ENCODE measurements at places on chromosomes 12 and 14. TPM values are rescaled to one million over a fixed set of nuclear protein-coding genes. Genes with fewer than 3 reads are reported as not detected.

DNA sequence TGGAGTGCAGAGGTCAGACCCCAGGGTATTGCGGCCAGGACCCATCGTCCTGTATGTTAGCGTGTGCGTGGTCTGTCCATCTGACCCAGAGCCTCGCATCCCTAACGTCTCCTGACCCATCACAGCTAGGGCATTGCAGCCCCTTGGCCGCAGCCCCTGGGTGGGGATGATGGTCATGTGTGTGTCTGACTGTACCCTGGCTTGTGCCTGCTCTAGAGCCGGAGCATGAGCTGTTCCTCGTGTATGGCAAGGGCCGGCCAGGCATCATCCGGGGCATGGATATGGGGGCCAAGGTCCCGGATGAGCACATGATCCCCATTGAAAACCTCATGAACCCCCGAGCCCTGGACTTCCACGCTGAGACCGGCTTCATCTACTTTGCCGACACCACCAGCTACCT is 10.8 kb upstream of the LRP1-AS start:
- DNase-seq: no peak

The AQP5 gene
- 0.42 TPM for total RNA-seq

- DNase-seq: no peak
Observed at GRCh38 chr14:27660683-27661082, 1062.8 kb upstream of the NOVA1 start.

DNA sequence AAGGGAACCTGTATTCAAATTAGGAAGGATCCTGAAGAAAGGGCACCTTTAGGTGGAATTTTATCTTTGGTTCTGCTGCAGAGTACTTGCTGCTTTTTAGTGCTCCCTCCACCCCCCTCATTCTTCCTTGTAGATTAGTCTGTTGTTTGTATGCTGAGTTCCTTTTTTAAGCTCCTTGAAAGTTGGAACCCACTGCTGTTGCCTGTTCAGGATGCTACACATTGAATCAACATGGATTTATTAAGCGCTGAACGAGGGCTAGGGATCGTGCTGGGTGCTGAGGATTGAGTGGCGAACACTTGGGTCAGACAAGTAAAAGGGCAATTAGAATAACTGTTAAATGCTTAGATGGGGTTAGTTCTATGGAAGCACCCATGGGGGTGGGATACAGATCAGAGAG is 884 bp upstream of the AMN1 start:
- no peak for DNase-seq

The LRRC9 gene
- total RNA-seq: not detected
